Lower lobe of right lung (tissue), 2 donors: ENCODE measurements at places on chromosomes 1 and 21. TPM values are rescaled to one million over a fixed set of nuclear protein-coding genes. Genes with fewer than 3 reads are reported as not detected.
A peak's percentile ranks its signal among the peaks of the same experiment; 100 is the strongest.

Gene MIXL1
- 0.38 TPM for total RNA-seq

Gene TRAF3IP3
- 12.4 TPM for total RNA-seq

Gene OPRD1
- total RNA-seq: not detected

Gene FAM110D
- 3.8 TPM for total RNA-seq

Gene PALMD
- 18.8 TPM for total RNA-seq

Gene ERICH3
- total RNA-seq: 8.1 TPM

Gene RGS7
- total RNA-seq: 0.21 TPM

- peaks cover 5% of the 10 kb centered on the region for H3K4me1 ChIP-seq
- peaks cover 13% of the 10 kb centered on the region for H3K27me3 ChIP-seq
- H3K27ac ChIP-seq: no peak overlapping the region
Observed at GRCh38 chr1:214224611-214225354, 56.2 kb upstream of the SMYD2 start.

GRCh38 chr1:31745096-31745945 lies 18.8 kb downstream of the ADGRB2 start:
- no peak for DNase-seq
- H3K27ac ChIP-seq: no peak overlapping the region
- peaks cover 2% of the 10 kb centered on the region for H3K27me3 ChIP-seq
- H3K4me3 ChIP-seq: no peak overlapping the region

DNA sequence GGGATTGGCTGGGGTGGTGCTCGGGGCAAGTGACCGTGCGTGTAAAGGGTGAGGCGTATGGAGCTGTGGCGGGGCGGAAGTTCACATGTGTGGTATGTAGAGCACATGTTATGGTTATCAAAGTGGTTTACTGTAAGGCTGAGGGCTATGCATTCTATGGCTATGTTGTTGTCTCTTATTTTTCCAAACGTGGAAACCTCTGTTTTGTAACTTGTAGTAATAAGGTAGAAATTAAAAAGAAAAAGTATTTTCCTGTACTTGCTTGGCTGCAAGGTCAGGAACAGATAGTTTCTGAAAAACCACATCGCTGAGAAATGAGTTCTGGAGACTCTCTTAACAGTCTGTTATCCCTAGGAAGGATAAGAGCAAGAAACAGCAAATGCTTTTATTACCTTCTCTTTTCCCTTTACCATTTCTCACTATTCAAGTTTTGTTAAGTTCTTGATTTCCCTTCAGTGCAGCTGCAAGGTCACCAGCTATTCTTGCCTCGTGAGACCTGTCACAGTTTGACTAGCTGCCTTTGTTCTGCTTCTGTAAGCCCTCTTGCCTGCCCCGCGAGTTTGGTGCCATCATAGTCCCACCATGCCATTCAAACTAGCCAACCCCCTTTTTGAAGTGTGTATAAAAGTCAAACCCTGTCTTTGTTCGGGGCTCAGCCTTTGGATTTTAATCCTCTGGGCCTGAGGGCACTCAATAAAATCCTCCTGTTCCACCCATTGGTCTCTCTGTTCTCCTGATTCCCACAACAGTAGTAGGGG lies 9.5 kb downstream of the RNU1-2 start:
- no peaks in the 10 kb centered on the region for H3K4me1 ChIP-seq
- peak overlapping the region; percentile 99 for H3K27ac ChIP-seq
- DNase-seq: no peak
- H3K36me3 ChIP-seq: no peaks in the 10 kb centered on the region
- H3K4me3 ChIP-seq: peak overlapping the region; percentile 60

- no peaks in the 10 kb centered on the region for H3K36me3 ChIP-seq
- H3K27me3 ChIP-seq: no peaks in the 10 kb centered on the region
- DNase-seq: no peak
- H3K4me3 ChIP-seq: no peak overlapping the region
Observed at GRCh38 chr1:101496109-101496508, 259.3 kb downstream of the S1PR1 start.

DNA sequence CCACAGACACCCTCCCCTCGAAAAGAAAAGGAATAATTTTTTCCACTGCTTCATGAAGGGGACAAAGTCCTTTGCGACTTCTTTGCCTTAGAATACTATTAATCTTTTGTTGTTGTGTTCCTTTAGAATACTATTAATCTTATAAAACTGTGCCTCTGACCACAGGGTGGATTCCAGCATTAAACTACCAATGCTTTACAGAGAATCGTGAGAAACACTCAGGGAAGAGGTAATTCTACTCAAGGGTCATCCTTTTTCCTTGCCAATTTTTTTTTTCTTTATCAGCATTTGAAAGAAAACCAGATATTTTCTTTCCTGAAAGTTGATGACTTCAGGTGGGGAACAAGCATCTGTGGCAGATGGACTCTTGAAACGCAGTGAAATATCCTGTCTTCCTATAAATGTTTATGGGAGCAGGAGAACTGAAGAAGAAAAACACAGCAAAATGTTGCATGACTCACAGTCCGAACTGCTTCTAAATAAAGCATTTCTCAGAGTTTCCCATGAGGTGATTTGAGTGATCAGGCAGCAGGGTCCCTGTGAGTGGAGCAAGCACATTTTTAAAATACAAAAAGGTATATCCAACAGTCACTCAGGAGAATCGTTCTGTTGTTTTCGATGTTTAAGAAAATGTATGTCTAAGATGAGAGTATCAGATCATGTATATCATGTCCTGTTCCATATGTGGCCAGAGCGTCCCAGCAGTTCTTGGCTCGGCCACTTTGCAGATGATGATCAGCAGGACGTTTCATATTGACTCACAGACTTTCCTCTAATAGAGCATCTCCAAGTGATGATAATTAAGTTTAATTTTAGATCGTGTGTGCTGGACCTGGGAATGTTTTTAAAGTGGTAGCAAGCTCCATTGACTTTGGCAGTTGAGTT lies 154.2 kb upstream of the RUNX1 start:
- no peak for DNase-seq
- peaks cover 8% of the 10 kb centered on the region for H3K4me1 ChIP-seq
- H3K27ac ChIP-seq: no peak overlapping the region
- no peak overlapping the region for H3K4me3 ChIP-seq

GRCh38 chr1:62654744-62655143 lies 33.4 kb downstream of the DOCK7 start:
- H3K27ac ChIP-seq: no peak overlapping the region
- DNase-seq: no peak
- H3K4me3 ChIP-seq: no peak overlapping the region
- peaks cover 11% of the 10 kb centered on the region for H3K36me3 ChIP-seq

DNA sequence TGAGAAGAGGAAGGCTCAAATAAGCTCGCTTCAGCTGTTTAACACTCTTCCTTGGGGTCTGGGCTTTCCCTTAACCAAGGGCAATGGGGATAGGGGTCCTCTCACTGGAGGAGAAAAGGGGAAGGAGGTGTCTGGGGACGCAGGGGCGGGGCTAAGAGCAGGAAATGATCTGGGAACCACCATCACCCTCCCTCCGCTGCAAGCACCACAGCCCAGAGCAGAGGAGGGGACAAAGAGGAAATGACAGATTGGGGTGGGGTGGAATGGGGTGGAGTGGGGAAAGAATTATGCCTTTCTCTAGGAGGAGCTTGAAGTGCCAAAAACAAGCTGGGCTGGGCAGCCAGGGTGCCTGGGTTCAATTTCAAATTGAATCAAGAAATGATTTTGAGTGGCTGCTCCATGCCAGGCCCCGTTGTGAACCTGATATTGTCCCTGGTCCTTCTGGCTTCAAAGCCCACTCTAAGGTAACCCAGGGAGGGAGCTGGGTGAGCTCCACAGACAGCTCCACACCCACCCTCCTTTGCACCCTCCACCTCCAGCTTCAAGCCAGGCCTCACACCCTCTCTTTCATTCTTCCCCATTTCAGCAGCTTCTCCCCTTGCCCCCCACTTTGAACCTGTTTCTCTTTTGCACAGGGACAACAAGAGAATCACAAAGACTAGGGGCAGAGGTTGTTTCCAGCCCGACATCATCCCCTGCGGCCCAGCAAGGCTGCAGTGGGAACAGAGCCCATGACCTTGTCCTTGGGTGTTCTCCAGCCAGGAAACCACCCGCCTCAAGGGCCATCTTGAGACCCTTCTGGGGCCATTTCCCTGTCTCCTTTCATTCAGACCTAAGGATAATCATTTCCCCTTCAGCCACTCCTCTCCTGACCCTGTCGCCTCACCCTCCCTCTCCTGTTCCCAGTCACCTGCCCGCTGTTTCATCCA lies 1.1 kb downstream of the ARHGAP30 start:
- peaks cover 17% of the 10 kb centered on the region for H3K4me1 ChIP-seq
- H3K27ac ChIP-seq: peak overlapping the region; percentile 90
- peak; percentile 88 for DNase-seq

DNA sequence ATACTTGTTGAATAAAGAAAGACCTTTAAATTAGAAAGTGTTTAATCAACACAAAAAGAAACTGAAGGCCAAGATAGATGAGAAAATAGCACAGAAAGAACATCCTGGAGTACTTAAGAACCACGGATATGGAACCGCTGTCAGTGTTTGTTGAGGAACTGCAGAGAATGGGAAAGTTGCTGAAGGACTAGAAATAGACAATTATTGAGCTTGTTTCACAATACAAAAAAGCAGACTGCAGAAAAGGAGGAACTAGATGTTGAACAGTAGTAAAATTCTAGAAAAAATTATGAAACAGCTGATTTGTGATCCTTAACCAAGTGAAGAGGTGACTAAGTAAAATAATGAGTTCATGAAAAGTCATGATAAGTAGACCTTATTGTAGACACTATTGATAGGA lies 29.7 kb downstream of the MYSM1 start:
- H3K36me3 ChIP-seq: peaks cover 99% of the 10 kb centered on the region
- no peak overlapping the region for H3K4me3 ChIP-seq
- no peaks in the 10 kb centered on the region for H3K27me3 ChIP-seq
- no peaks in the 10 kb centered on the region for H3K4me1 ChIP-seq
- H3K27ac ChIP-seq: no peak overlapping the region

GRCh38 chr1:98388441-98388840 lies 273.1 kb upstream of the SNX7 start:
- DNase-seq: no peak
- H3K27ac ChIP-seq: no peak overlapping the region
- H3K4me1 ChIP-seq: no peaks in the 10 kb centered on the region
- no peaks in the 10 kb centered on the region for H3K36me3 ChIP-seq

GRCh38 chr1:168386949-168387586 lies 106.4 kb downstream of the TBX19 start:
- H3K27ac ChIP-seq: no peak overlapping the region
- no peak overlapping the region for H3K4me3 ChIP-seq
- H3K36me3 ChIP-seq: no peaks in the 10 kb centered on the region
- H3K27me3 ChIP-seq: peaks cover 6% of the 10 kb centered on the region
- peak; percentile 75 for DNase-seq

- no peak overlapping the region for H3K27ac ChIP-seq
- DNase-seq: no peak
- peaks cover 75% of the 10 kb centered on the region for H3K36me3 ChIP-seq
- H3K4me1 ChIP-seq: no peaks in the 10 kb centered on the region
- H3K4me3 ChIP-seq: no peak overlapping the region
- H3K27me3 ChIP-seq: no peaks in the 10 kb centered on the region
Observed at GRCh38 chr1:11027316-11027715, 14.9 kb downstream of the TARDBP start.

DNA sequence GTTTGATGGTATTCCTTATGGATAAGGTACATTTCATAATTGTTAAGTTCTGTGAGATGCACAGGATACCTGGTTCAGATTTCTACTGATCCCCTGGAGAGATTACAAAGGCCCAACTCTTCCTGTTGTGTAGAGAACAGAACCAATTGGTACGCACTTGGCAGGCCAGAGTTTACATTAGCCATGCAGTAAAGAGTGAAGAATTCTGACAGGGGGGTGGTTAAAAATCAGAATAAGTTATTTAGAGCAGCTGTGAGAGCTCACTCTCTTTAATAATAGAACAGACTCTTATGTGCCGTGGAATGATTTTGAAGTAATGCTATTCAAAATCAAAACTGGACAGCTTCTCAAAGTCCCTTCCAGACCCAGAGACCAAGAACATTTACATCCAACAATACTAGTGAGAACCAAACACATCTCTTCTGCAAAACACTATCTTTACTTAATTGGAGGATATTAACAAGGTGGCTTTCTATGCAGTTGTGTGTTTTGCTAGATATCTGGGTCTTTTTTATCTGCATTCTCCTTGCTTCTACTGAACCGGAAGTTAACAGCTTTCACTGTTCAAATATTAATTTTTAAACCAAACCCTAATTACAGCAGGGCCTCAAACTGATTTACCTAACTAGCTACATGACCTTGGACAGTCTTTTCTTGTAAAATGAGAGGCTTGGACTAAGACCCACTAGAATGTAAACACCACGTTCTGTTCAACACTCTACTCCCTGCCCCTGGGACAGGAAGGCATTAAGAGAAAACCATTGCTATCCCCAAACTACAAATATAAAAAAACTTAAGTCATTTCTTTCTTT lies 4.0 kb downstream of the USP24 start:
- no peak overlapping the region for H3K27ac ChIP-seq
- peak overlapping the region; percentile 13 for H3K4me3 ChIP-seq
- H3K4me1 ChIP-seq: peaks cover 61% of the 10 kb centered on the region
- DNase-seq: no peak
- H3K36me3 ChIP-seq: no peaks in the 10 kb centered on the region

DNA sequence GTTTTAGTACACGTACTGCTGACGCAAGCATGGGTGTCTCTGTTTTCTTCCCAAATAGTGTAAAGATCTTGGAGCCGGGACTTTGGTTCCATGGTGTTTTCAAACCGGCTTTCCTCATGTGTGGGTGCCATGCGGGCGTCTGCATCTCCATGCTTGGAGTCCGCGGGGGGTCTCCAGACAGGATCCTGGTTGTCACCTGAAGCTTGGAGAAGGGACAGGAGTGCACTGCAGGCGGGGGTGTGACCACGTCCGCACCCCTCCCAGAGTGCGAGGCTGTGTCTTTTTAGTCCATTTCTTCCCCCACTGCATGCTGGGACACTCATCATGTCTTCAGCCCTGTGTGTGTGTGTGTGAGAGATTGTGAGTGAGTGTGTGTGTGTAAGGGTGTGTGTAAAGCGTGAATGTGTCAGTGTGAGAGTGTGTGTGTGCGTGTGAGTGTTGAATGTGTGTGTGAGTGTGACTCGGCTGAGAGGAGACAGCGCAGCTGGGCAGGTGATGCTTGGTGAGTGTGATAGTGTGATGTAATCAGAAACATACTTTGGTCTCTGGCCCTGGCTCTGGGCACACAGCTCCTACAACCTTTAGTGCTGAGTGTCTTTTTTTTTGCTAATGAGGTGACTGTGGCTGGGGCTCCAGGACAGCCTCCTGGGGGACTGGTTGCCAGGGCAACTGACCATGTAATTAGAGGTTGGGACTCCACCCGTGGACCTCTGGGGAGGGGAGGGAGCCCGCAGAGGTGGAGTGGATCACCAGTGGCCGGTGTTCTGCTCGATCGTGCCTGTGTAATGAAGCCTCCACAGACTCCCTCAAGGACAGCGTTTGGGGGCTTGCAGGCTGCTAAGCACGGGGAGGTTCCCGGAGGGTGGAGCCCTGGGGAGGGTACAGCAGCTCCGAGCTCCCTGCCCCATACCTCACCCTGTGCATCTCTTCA lies 55.1 kb downstream of the AGPAT3 start:
- peaks cover 9% of the 10 kb centered on the region for H3K36me3 ChIP-seq
- H3K27me3 ChIP-seq: no peaks in the 10 kb centered on the region
- peaks cover 40% of the 10 kb centered on the region for H3K4me1 ChIP-seq
- no peak overlapping the region for H3K4me3 ChIP-seq

- H3K4me3 ChIP-seq: no peak overlapping the region
- DNase-seq: no peak
- no peaks in the 10 kb centered on the region for H3K36me3 ChIP-seq
- H3K27me3 ChIP-seq: peaks cover 36% of the 10 kb centered on the region
- H3K27ac ChIP-seq: no peak overlapping the region
Observed at GRCh38 chr1:11704194-11704529, 12.7 kb downstream of the DRAXIN start.

GRCh38 chr1:207887542-207888201 lies 23.3 kb downstream of the CD34 start:
- peaks cover 88% of the 10 kb centered on the region for H3K4me1 ChIP-seq
- peak overlapping the region; percentile 60 for H3K27ac ChIP-seq
- H3K27me3 ChIP-seq: no peaks in the 10 kb centered on the region
- H3K4me3 ChIP-seq: no peak overlapping the region
- DNase-seq: no peak
